ENCODE measurements at places on chromosomes 12 and 14.

DNA sequence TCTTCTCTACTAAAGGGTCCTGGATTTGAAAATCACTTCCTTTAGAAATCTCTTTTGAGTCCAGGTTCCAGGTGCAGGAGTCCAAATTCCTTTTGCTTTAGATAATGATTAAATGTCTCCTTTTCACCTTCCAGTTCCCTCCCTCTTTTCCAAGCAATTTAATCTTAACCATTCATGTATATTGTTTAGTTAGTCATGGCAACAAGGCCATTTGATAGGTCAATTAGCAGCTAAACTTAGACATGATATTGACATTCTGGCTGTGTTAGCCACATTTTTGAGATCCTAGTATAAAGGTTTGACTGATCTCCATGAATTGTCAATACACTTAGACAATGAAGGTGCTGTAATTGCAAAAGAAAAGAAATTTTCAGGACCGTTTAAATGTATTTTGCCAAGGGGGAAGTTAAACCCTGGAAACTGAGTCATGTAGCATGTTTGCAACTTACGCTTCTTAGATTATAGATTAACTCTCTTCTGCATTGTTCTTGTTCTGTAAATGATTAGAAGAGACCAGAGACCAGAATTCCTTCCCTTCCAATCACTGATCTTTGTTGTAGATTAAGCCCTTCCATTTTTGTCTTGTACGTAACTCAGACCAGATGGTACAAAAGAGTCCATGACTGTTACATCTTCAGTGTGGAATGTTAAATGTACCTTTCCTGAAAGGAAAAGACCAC, 12.4 kb upstream of the C12orf75 start:
- DNase-seq = no peak

DNA sequence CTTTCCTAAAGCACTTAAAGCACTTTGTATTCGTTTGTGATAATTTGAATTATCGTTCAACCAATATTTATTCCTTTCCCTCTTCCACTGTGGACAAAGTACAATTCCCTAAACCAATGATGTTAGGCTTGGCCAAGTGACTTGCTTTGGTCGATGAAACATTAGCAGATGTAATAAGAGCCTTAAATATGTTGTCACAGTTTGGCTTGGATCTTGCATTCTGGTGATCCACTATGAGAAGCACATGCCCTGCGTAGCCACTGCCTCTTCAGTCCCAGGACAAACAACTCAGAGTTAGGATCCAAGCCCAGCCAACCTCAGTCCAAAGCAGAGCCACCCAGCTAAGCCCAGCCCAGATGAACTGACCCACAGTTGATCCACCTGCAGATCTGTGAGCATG, 8.4 kb upstream of the C12orf75 start:
- DNase-seq = no peak

DNA sequence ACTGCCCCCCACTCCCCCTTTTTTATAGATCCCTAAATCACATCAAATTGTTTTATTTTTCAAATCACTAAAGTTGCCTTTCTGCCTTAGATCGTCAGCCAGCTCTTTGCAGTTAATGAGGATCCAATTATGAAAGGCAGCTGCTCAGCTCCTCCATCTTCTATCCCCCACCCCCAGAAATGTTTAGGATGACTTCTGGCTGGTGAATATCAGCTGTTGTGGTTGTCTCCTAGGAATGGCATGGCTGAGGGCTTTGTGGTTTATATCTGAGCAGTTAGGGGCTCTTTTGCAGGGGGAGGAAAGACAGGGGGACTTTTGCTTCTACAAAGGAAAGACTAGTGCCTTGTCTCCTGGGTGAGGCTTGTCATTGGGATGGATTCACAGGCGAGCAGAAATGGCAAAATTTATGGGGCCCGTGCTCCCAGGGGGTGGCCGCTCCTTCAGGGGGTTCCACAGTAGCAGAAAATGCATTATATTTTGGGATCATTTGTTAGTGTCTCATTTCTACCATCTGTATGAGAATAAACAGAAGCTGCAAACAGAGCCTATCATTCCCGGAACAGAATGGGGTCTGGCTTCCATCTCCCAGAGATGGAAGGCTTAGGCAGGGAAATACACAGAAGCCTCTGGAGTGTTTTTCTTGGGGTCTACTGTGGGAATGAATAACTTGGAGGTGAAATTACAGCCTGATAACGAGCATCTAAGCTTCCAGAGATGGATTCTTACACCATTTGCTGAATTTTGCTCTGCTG, 6.5 kb downstream of the JDP2 start:
- no peak for DNase-seq

DNA sequence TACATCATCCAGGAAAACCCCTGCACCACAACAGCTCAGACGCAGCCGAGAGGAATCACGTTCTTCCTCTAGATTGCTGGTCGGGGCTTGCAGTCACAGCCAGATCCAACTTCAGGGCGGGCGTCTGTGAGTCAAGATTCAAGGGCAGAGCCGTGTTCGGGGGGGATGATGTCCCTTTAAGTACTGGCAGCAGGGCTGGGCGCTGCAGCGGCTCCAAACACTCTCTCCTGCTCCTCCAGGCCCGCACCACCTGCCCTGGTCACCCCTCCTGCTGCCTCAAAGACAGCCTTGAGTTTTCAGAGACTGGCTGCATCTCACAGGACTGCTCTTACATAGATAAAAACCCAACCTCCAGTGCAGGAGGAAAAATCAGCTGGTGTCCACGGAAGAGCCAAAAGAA, 68.3 kb downstream of the KDM2B start:
- DNase-seq = no peak

- no peak for DNase-seq
Observed at GRCh38 chr14:68607081-68607866, 185.6 kb downstream of the ZFP36L1 start.

DNA sequence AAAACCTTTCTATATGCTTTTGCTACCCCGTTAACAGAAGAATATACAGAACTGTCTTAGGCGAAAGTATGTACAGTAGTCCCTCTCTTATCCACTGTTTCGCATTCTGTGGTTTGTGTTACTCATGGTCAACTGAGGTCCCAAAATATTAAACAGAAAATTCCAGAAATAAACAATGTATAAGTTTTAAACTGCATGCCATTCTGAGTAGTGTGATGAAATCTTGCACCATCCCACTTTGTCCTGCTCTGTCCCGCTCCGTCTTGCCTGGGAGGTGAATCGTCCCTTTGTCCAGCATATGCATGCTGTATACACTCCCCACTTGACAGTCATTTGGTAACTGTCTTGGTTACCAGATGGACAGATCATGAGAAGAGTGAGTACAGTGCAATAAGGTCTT, 70.1 kb upstream of the STRN3 start:
- DNase-seq = no peak

GRCh38 chr14:106625186-106625585, 1098.8 kb downstream of the TMEM121 start:
- no peak for DNase-seq

DNA sequence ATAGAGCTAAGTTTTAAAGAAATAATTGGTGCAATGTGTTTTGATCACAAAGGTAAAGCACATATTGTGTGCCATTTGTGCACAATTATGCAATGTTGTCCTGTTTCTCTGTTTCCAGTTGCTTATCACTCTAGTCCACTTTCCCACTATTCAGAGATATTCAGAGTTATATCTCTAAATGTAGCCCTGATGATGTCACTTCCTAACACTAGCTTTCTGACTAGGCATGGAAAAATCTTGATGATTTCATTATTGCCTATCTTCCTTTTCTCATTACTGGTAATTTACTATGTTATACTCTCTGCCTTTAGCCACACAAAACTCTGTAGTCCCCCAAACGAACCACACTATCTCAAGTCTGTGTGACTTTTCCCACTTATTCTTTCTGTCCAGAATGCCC, 221.2 kb downstream of the TRHDE start:
- no peak for DNase-seq

DNA sequence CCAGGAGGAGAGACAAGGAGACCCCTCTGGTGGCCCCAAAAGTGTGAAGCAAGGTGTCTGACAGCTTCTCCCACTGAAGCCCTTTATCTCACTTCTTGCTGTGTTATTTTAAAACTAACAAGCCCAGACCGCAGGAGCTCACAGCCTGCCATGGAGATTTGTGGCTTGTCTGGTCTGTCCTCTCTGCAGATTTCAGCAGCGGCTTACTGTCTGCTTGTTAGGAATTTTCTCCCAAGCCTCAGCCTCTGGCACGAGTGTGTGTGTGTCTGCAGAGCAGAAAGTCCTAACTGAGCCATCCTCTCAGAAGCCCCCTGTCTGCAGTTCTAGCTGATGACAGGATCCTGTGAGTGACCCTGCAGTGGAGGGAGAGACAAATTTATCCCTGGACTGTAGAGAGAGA, 87.9 kb upstream of the HSPB8 start:
- no peak for DNase-seq

DNA sequence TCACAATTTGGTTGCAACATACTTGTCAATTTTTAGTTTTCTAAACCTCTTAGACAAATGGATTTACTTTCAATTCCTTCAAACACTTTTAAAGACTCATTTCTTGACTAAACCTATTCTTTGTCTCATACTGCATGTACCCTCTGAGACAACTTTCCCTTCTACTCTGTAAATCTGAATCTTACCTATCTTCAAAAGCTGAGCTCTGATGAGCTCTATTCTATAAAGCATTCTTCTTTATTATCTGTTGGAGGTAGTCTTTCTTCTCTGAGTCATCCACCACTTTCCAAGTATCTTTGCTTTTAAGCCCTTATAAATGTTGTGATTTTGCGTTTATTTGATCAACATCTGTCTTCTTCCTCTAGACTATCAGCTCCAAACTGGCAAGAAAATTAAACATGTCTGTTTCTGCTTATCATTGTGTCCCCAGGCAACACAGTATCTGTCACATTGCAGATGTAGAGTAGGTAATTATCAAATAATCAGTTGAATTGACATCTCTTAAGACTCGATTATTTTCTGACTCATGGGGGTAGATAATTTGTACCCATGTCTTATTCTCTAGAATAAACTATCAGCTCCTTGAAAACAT, 265.6 kb upstream of the FAR2 start:
- DNase-seq = no peak

DNA sequence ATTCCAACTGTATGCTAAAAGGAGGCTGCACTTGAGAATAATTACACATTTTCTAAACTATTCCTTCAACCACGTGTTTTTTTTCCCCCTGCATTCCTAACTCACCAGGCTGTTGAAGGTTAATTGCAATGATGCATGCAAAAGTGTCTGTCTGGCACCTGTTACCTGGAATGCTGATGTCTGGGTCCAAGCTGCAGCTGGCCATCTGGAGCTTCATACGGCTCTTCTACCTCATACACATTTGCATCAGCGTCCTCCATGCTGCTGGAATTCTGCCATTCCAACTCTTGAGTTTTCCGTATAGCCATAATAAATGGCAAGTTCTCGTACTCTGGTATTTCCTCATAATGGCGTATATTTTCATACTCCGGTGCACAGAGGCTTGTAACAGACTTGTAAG, 8.6 kb downstream of the FGD6 start:
- DNase-seq = no peak

DNA sequence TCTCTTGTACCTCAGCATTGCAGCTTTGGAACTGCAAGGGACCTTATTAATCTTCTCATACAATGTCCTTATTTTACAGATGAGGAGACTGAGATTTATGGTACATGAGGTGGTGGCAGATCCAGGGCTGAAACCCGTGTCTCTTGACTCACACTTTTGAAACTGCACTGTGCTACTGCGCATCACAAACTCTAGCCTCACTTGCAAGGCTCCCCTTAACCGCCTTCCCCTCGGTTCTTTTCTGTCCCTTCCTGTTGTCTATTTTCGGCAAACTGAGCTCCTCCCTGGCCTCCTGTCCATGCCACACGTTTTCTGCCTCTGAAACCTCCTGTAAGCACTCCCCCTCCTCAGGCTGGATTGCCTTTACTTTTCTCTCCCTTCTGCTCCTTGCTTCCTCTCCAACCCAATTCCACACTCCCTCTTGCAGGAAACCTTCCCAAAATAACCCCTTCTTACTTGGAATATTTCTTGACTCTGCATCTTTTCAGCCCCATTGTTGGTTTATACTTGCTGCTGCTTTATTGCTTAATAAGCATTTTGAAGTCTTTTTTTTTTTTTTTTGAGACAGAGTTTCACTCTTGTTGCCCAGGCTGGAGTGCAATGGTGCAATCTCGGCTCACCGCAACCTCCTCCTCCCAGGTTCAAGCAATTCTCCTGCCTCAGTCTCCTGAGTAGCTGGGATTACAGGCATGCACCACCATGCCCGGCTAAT, 72.4 kb upstream of the CISTR start:
- no peak for DNase-seq

- no peak for DNase-seq
Observed at GRCh38 chr12:118302053-118302452, 70.7 kb downstream of the TAOK3 start.

- no peak for DNase-seq
Observed at GRCh38 chr14:44866322-44866721, 95.4 kb downstream of the KLHL28 start.

DNA sequence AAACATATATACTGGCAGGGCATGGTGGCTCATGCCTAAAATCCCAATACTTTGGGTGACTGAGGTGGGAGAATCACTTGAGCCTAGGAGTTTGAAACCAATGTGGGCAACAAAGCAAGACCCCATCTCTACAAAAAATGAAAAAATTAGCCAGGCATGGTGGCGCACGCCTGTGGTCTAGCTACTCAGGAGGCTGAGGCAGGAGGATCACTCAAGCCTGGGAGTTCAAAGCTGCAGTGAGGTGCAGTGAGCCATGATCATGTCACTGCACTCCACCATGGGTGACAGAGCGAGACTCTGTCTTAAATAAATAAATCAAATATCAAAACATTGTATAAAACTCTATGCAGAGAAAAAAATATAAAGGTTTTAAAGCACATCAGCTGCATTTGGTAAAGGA, 5.2 kb downstream of the FMNL3 start:
- no peak for DNase-seq

DNA sequence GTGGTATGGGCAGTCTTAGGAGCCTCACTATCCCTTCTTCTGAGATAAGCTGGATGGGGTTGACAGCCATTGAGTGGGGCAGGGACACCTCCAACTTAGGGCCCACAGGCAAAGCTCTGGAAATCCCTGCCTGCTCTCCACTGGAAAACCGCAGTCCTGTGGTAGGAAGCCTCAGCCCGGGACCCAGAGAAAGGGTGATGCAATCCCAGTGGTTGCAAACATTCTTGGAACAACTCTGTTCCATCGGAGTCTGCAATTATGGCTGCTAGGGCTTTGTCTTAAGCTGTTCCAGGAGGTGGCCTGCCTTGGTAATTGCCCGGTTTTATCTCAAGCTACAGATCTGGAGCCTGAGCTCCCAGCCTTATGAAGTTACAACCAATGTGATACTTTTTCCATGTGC, 133.4 kb downstream of the DICER1 start:
- DNase-seq = no peak

- no peak for DNase-seq
Observed at GRCh38 chr12:6383572-6384498, at the start of gene LTBR. Gene LTBR (plus strand): TSS chr12:6384162. CDS start chr12:6384359, 197 bp downstream.

Data from NCI-H446 (cell line).